ENCODE measurements at places on chromosomes 12 and 14.

DNA sequence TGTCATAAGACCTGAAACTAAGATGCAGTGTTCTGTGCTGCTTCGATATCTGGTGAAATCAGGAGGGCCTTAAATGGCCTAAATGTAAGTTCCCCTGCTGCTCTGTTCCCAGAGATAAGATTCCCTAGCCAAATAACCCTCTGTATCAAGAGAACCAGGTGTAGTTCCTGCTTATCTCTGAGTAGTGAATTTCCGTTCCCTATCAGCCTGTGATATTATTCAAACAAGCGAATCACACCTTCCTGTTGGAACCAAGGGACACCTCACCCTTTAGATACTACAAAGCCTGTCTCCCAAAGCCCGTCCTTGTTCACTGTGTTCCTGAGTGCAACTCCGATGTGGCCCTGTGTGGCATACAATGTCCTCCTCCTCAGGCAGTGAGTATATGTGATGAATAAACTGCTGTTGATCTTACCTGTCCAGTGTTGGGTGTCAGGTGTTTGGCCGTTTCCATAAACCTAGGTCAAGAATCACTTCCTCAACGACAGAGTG, 52.2 kb upstream of the COCH start:
- no peak for DNase-seq

DNA sequence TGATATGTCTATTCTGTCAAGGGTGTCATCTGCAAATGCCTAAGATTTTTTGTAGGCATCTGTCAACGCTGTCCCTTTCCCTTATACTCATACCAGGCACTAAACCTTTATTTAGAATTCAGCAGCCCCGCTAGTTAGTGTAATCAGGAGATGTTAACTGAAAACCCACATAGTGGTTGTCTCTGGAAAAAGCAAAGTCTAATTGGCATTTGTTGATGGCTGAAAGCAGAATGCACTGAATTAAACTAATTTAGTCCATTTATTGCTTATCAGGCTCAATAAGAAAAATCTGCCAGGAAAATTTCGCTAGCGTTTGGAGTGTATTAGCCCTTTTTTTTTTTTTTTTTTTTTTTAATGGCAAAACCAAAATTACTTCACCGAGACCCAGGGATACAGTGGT, 34.5 kb downstream of the TDP1 start:
- DNase-seq: no peak

- no peak for DNase-seq
These were observed 123.0 kb downstream of the SLC38A4 start for GRCh38 chr12:46702581-46703344.

DNA sequence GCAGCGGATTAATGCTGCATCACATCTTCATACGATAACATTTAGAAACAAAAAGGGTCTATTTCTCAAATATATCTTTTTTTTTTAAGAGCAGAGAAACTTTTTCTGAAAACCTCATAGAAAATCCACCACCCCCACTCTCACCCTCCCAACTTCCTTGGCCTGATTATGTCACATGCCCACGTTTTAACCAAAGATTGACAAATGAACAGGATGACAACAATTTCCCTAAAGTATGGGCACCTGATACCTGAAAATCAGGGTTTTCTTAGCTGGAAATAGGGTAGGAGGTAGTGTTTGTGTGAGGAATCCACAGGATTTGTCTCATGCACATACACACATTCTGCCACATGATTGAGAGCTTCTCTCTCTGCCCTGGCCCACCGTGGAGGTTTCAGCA, 74.7 kb upstream of the MDM1 start:
- no peak for DNase-seq

GRCh38 chr14:105168979-105169507, 467 bp upstream of the JAG2 start:
- DNase-seq: peak; percentile 24

- DNase-seq: no peak
These were observed 3.9 kb downstream of the CEP170B start for GRCh38 chr14:104868811-104869572.

- DNase-seq: no peak
These were observed 69.1 kb downstream of the C12orf75 start for GRCh38 chr12:105399428-105400081.

DNA sequence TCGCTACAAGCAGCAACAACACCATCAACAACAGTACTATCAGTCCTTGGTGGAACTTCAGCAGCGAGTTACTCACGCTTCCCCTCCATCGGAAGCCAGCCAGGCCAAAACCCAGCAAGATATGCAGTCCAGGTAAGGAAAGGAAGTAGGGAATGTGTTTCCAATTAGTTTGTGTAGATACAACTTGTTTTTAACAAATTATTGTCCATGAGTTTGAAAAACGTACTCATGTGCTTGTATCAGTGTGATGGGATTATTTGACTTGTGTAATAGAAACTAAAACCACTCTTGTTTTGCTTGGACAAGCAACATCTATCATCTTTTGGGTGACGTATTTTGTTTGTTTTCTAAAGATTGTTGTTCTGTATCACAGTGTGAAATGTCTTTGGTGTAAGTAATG, 137.9 kb downstream of the NAV3 start:
- no peak for DNase-seq

DNA sequence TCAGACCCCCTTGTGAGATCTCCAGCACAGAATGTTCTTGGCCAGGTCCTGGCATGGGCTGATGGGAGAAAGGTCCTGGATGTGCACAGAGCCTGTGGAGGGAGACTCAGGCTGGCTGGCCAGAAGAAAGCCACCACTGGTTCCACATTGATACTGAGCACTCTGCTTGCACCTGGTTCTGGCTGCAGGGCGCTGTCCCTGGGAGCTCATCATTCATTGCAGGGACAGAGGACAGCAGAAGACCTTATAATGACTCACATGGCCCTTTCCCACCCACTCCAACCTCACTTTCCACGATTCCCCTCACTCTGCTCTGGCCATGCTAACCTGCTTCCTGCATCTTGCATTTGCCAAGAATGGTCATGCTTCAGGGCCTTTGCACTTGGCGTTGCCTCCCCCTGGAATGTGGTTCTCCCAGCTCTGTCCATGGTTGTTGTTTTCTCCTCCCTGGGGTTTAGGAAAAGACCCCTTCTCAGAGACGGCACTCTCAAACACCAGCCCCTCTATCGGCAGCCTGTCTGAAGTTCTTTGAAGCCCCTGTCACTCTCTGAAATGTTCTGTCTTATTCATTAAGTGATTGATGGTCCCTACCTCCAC, 10.3 kb downstream of the KRT7 start:
- DNase-seq: peak; percentile 84

- DNase-seq: no peak
These were observed 33.6 kb downstream of the PRORP start for GRCh38 chr14:35155962-35156361.

GRCh38 chr14:53108292-53109104, 44.6 kb downstream of the DDHD1 start:
- DNase-seq: no peak

GRCh38 chr14:76432827-76433752, 57.2 kb downstream of the ESRRB start:
- no peak for DNase-seq

DNA sequence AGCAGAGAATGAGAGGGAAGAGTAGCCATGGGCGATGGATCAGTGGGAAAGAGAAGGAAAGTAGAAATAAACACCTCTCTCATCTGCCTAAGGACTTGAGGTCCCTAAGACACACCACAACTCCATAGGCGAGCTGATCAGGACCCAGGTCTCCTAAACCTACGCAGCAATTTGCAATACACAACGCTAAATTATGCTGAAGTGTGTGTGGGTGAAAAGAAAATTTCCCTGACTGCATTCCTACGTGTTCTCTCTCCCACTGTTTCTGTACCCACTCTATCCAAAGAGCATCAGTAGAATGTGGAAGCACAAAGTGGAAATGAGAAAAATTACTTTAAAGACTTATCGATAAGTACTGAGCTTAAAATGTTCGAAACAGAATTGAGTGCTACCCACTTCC, 88.9 kb downstream of the RPS29 start:
- no peak for DNase-seq

GRCh38 chr12:126384026-126384564, 1318.9 kb downstream of the AACS start:
- DNase-seq: no peak

All from LoVo (cell line).